Stimulated activated naive CD8-positive, alpha-beta T cell treated with anti-CD3 and anti-CD28 coated beads, Interleukin-15, amount 100 ng/mL, for 72 hours (primary cell): ENCODE measurements at places on chromosomes 3 and 15.

DNA sequence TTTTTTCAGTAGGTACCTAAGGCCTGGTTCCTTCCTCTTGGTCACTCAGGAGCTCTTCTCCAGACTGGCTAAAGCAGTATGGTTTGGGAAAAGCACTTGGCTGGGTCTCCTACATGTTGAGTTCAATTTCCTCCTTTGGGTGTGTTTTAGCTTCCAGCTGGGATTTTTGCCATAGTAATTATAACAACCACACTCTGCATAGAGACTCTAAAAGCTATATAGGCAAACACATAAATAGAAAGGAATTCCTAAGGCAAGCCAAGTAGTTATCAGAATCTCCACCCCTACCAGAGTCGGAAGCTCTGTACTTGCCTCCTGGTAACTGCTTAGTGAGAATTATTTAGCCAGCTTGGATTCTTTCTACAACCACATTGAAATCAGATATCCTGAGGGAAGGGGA, 48.6 kb downstream of the FOXL2 start:
- DNase-seq: no peak

GRCh38 chr3:18351069-18351628, 74.0 kb downstream of the SATB1 start:
- no peak for DNase-seq

DNA sequence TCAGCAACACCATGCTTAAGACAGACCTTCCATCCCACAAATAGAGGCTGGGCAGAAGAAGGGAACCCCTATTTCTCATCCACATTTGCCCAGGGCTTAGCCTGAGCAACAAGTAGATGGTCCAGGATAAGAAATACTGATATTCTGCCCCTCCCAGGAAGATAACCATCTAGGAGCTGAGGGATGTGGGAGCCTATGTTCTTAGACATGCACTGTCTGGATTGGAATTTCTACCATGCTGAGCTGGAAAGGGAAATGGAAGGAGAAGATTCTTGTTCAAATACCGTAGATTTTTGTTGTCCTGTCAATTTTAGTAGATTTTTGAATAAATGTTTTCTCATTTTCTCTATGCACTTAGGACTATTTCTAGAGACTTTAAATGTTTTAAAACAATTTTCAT, 450.7 kb upstream of the SEMA6D start:
- DNase-seq: no peak

DNA sequence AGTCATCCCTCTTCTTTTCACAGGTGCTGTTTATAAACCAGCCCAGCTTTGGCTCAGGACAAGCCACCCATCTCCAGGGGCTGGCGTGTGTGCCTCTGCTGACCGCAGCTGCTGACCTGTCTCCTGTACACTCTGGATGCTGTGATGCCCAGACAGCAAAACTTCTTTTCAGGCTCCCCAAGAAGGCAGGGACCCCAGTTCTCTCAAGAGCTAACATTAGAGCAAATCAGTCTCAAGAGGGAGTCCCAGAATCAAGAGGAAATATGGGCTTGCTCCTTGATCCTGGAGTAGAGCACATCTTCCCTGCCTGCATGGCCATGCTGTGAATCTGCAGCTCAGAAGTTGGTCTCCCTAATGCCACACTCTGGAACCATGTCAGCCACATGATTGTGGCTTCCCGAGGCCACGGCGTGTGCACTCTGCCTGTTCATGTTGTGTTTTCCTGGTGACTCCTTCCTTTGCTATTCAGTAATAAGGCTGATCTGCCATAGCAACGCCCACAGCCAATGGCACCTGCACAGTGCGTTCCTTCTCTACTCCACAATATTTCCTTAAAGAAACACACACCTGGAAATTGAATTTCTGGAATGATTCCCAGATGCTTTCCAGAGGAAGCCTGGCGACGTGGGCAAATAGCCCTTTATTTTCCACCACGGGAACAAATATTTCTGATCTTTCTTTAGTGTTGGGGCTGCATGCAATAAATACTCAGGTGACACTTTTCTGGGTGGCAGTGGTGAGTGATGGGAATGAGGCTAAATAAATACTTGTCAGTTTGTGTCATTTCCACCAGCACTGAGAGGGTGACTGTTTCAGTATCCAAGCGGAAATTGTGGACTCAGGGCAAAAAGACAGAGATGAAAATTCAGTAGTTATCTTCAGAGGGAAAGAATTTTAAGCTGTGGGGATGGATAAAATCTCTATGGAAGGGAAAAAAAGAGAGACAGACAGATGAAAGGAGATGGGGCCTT, 21.9 kb upstream of the THSD4 start:
- DNase-seq: no peak

DNA sequence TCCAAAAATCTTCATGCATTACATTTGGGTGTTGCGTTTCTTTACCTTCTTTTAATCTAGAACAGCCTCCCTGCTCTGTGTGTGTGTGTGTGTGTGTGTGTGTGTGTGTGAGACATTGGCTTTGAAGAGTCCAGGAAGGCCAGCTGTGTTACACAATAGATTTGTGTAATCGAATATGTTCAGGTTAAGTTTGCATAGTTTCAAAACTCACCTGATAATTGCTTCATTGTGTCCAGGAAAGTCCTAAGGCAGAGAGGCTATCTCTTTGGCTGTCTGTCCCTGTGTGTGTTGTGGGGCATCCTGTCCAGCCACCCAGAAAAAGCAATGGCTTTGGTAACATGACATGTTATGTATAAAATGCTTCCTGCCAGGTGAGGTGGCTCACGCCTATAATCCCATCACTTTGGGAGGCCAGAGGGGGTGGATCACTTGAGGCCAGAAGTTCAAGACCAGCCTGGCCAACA, 37.5 kb downstream of the ZNF710 start:
- DNase-seq: no peak

DNA sequence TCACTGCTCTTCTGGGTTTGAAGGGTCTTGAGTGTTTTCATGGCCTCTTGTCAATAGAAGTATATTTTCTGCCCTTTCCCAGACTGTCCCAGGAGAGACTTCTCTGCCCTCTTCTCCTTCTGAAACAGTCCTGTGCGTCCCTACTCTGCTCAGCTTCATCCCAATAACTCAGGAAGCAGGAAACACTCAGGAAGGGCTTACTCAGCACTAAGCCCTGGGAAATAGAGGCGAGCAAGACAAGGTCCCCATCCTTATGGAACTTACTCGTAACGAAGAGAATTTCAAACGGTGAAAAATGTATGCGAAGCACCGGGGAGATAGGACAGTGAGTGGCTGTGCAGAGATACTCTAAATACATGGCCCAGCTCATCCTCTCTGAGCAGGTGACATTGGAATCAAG, 52.8 kb upstream of the TFRC start:
- no peak for DNase-seq

DNA sequence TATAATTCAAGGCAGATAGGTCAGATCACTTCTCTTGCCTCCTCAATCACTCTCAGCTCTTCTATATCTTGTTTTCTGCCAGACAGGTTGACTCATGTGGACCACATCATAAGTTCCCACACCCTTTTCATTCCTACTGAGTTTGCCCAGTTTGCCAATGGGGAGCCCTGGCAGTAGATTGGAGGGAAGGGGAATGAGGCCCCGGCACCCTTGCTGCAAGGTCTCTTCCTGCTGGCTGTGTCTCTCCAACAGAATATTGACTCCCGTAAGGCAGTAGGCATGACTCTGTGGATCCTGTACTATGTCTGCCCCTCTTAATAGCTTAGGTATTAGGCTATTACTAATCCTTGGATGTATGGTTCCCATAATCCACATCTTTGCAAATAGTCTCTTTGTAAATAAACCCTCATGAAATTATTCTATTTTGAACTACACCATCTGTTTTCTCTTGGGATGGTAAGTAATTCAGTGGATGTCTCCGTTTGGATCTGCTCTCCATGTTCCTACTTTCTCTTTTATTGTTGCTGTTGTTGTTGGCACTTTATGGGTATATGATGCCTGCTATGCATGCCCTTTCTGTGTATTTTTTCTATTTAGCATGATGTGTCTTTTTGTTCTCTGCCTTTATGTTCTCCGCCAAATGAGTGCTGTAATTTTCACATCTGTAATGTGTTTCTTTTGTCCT, 65.5 kb upstream of the DCBLD2 start:
- no peak for DNase-seq

- DNase-seq: no peak
These were observed 27.3 kb downstream of the ADCY5 start for GRCh38 chr3:123421353-123422174.

- DNase-seq: no peak
These were observed 30.5 kb upstream of the PXYLP1 start for GRCh38 chr3:141201122-141201521.

DNA sequence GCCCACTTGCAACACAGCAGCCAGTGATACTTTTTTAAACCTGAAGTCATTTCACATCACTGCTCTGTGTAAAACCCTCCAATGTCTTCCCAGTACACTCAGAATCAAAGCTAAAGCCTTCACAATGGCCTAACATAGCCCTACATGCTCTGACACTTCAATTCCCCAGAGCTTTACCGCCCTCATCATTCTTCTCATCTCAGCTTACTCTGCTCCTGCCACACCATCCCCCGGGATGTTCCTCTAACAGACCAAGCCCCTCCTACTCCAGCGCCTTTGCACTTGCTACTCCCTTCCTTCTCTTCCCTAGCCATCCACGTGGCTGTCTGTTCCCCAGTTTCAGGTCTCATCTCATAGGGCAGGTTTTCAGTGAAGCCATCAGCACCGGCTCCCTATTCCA, 194.0 kb downstream of the SSR3 start:
- DNase-seq: no peak

DNA sequence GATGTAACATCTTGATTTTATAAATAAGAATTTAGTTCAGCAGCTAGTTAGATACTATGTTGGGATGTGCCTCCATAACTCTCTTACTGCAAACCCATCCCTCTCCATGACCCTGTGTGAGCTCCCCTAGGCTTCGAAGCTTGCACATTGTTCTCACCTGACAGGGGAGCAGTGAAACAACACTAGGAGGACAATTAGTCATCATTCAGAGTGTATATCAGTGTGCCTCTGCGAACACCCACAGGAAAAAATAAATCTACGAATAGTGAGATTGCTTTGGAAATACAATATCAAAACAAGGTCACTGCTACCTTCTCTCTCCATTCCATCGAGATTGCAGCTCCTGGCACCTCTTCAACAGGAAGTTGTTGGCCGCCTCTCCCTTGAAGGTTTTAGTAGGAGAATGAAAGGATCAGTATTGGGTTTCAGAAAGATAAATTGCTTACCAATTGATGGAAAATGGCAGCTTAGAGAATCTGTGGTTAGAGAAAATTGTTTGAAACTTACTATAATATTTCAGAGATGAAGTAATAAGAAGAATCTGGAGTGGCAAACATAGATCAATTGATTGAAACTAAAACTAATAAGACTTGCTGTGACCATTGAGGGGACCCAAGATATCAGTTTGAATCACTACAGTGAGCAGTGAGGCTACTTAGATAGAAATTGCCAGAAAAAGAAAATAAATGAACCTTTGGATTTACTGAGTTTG, 103.2 kb downstream of the CHL1 start:
- no peak for DNase-seq
